ENCODE measurements at places on chromosomes 6 and 20.

DNA sequence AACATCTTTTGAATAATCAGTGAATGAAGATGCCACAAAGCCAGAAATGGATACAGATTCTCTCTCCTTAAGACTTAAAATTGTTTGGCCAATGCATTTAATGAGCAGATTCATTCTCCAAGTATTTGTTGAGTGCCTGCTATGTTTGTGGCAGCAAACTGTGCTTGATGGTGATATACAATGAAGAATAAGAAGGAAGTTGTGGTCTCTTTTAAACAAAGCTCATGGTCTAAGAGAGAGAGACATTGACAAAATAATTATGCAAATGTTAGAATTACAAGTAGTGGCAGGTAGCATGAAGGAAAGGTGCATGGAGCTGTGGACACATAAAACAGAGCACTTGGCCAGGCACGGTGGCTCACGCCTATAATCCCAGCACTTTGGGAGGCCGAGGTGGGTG, 28.3 kb downstream of the NFATC2 start:
- no peak for DNase-seq

DNA sequence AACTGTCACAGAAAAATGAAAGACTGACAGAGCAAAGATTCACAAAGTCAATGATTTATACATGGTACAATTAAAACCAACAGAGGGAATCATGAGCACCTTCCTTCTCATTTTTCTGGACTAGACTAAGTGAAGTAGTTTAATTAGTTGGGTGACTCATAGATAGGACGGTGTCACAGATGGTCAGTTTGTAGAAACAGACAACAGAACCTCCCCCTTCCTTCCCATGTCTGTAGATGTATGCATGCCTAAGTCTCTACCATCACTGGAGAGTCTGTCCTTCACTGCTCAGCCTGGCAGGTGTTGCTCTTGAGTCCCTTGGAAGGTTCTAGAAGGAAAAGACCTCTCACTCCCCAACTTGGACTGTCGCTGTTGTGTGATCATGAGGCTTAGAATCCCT, 75.4 kb upstream of the EEF1E1 start:
- no peak for DNase-seq

DNA sequence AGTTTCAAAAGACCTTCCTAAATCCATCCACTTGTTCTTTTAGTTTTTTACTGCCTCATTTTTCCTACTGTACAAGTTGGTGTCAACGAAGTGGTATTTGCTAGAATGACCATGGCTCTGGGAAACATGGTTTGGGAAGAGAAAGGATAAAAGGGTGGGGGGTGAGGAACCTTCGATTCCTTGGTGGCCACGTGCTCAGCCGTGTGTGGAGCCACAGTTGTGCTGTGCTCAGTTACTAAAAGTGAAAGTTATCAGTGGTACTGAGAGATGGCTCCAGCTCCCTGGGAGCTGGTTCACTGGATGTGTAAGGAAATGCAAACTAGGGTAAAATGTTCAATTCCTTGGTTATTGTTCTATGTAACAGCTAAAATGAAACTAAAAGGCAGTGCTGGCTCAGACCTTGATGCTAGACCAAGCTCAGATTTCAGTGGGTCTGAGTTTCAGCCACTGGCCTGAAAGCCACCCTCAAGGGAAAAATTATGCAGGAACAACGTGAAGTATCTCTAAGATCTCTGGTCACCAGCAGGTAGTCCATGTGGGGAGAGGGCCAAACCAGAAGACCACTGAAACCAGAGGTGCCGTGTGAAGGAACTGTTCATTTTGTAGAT, 7.4 kb upstream of the SLC22A2 start:
- DNase-seq = no peak

DNA sequence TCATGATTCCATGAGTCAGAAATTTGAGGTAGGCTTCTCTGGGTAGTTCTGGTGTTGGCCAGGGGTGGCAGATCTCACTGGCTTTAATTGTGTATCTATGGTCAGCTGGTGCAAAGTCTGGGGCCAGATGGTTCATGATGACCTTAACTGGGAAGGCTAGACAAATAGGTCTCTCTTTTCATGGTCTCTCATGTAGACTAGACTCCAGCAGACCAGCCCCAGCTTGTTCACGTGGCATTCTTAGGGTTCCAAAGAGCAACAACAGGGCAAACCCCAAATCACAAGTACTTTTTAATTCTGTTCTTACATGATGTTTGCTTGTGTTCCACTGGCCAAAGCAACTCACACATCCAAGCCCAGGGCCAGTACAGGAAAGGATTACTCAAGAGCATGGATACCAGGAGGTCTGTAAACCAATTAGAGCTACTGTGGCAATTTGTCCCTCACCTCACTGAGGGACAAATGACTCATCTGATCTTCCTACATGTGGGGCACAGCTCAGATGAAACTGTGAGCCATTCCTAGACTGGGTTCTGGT, 79.5 kb upstream of the PBOV1 start:
- DNase-seq = no peak

DNA sequence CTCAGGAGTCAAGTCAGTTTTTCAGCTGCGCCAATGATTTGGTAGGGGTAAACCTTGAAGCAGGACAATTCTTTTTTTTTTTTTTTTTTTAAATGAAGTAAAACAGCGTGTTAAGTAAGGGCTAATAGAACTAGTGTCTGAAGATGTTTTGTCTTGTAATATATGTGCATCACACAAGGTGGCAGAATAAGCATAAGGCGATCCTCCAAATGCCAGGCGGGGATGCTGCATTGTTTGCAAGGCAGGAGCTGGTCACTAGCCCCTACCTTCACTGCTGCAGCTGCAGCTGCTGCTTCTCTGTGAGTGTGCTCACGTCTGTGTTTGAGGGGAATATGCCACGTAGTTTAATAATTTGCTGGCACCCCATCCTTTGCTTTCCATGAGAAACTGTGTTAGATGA, 272.7 kb upstream of the MAP3K7 start:
- DNase-seq = no peak

DNA sequence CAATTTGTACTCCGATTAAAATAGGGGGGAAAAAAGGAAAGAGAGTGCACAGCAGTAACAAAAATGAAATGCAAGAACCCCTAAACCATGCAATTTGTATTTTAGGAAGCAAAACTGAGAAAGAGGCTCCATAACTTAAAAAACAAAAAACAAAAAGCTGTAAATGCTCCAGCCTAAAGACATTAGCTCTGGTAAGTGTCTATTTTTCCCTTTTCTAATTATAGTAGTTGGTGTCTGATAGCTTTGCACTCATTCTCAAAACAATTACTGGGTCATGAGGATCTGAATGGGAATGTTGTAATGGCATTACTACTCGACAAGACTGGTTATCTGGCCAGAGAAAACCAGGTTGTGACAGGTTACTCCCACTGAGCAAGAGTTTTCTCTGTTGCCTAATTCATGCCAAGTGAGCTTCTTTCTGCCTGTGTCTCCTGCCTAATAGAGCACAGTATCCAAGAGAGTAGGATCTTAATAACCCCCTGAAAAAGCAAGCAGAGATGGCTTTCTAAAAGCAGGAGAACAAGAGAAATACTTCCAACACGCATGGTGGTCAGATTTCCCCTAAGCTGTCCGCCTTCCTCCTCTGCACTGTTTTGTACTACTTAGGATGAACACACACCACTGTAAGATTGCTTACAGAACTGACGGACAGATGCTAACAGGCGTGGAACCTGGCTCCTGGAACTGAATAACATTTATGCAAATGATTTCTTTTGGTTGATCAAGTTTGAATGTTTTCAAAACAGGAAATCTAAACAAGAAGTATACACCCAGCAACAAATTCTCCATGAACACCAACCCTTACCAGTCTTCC, 86.4 kb downstream of the FKBP5 start:
- no peak for DNase-seq

- no peak for DNase-seq
Measured at GRCh38 chr6:115133790-115134189, 791.0 kb upstream of the HS3ST5 start.

DNA sequence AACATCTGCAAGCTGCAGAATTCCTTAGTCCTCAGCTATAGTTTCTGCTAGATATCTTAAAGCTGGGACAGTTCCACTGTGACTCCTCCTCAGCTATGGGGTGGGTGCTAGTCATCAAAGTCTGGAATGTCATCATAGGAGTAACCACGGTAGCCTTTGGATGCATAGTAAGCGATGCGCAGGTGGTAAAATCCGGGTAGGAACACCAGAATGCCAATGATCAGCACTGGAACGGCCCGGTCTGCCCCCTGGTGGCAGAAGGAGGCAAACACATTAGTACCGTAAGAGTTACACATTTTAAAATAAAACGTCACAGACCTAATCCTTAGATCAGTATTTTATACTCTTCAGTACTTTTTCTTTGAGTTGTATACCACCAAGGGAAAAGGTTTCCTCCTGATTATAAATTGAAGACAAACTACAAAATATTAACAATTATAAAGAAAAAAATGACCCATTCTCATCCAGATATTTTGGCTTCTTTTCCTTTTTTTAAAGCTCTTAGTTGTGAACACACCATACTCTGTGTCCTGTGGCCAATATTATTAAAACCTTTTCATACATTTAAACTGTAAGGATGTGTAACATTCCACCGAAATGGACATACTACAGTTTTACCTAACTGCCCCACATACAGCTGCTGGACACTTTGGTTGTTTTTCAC, 18.9 kb downstream of the PCNA start:
- DNase-seq = peak; percentile 87

GRCh38 chr20:48008850-48009515, 223.7 kb upstream of the SULF2 start:
- DNase-seq = no peak

DNA sequence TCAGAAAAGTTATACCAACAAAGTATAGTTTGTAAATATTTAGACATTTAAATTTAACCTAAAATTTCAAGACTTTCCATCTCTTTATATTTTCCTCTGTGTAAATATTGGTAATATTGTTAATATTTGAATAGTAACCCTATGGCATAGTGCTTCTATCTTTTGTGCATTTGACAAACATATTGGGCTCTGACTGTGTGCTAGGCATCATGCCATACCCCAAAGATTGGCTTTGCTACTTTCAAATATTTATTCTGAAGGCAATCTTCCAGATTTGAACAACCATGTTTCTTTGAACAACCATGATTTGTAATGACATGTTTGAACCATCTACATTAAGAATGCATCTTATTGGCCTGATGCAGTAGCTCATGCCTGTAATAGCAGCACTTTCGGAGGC, 15.5 kb upstream of the PRDM1 start:
- DNase-seq = no peak

DNA sequence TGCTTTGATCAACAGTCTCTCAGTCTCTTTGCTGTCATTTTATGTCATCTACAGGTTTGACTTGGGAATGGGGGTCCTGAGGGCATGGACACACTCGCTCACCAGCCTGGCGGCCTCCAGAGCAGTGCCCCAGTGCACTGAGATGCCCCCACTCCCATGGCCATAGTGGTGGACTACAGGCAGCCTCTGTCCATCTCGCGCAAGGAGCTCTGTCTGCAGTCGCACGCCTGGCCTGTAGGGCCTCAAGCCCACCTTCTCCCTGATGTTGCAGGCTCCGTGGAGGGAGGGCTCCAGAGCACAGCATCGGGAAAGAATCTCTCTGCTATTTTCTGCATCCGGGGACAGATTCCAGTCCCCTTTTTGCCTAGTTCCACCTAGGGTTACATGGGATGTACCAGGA, 22.6 kb downstream of the DDO start:
- no peak for DNase-seq

DNA sequence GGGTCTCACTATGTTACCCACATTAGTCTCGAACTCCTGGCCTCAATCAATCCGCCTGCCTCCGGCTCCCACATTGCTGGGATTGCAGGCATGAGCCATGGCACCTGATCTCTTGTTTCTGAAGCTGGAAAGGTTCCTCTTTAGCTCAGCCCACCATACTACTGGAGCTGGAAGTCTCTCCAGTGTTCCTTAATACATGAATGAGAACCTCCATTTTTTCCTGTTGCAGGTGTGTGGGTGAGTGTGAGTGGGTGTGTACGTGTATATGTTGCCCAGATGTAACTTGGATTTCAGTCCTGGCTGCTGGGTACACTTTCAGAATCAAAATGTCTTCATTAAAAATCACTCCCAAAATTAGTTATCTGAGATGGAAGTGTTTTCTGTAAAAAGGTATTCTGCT, 11.1 kb downstream of the PNPLA1 start:
- DNase-seq = no peak

DNA sequence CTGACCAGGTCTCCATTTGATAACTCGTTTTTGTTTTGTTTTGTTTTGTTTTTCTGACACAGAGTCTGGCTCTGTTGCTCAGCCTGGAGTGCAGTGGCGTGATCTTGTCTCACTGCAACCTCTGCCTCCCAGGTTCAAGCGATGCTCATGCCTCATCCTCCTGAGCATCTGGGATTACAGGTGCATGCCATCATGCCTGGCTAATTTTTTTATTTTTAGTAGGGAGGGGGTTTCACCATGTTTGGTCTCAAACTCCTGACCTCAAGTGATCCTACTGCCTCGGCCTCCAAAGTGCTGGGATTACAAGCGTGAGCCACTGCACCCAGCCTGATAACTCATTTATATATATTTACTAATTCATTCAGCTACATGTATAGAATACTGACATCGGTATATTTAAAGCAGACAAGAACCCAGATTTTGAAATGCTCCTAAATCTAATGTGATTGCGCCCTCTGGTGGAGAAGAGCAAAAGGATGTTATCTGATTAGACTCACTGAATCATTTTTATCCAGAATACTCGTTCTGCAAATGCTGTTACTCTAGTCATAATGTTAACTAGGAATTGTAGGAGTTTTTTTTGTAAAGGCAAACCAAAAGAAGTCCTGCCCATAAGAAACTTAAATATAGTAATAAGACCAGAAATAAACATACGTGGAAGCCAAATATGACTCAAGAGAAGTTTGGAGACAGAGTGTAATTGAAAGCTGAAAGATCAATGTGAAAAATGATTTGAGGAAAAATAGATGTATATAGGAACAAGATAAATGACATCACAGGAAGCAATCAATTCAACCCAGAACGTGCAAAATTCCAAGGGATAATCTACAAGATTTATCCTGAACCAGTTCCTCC, 5.3 kb upstream of the COL12A1 start:
- no peak for DNase-seq

Measured in cardiac septum (tissue), 1 donor.